ENCODE measurements at places on chromosomes 12 and 14.

DNA sequence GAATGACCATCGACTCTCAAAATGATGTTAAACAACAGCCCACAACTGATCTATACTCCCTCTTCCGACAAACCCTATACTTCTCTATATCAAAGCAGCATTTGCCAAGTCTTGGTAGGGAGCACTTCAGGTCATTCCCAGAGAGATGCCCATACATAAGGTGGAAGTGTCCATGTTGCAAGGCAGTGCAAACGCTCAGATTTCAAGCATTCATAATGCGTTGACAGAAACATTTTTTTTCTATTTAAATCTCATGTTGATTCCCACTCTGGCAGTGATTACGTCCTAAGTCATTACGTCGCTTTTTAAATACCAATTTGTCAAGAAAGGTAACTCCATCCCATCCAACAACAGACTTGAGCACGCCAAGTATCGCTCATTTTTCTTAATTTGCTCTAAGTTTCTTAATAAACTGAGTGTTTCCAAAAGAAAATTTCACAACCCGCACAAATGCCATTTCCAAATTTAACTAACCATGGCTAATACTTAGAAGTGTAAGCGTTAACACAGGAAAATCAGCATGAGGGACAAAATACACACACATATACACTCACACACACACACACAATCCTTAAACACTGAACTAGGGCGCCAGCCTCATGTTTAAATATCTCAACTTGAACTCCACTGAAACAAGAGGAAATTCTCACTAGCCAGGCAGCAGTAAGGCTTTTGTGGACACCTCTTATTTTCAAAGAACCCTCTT, 1.1 kb downstream of the GXYLT1 start:
- DNase-seq: peak; percentile 19

DNA sequence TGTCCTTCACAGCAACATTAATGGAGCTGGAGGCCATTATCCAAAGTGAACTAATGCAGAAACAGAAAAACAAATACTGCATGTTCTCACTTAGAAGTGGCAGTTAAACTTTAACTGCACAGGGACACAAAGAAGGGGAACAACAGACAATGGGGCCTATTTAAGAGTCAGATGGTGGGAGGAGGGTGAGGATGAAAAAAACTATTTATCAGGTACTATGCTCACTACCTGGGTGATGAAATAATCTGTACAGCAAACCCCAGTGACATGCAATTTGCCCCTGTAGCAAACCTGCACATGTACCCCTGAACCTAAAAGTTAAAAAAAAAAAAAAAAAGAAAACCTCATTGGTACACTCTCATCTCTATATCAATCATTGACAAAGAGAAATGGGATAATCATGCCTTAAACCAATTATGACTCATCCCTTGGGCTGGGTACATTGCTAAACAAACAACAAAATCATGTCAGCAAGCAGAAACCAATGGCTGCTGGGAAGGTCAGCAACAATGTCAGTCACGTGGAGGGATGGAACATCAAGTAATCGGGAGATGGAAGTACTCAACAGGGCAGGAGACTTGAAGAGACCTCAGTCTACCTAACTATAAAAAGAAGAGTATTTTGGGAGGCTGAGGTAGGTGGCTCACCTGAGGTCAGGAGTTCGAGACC, 479.2 kb downstream of the RMST start:
- no peak for DNase-seq

GRCh38 chr14:51182131-51182565, 57.9 kb upstream of the TMX1 start:
- no peak for DNase-seq

- DNase-seq: no peak
Measured at GRCh38 chr12:106190581-106190980, 51.8 kb upstream of the NUAK1 start.

DNA sequence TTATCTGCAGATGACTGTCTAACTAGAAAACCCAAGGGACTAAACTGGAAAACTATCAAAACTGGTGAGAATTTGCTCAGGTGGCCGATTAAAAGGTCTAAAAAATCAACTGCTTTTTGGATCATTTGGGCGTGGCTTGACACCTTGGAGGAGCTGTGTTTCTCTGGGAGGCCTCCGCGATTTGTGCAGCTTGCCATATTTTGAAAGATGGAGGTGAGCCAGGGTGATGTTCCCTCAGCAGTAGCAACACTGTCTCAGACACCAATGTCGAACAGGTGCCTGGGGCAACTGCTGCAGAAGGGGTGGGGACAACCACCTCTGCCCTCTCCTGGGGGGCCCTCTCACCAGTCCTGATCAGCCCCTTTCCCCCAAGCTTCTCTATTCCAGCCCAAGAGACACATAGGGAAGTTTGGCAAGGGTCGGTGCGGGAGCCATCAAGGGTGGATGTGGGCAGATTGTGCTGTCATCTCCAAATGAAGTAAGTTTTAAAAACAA, 3.8 kb downstream of the CCDC177 start:
- DNase-seq: no peak

Measured in CD4-positive, alpha-beta T cell treated with Interleukin-12 subunit alpha and Interleukin-12 subunit beta, for 1 hour (primary cell).